ENCODE measurements at places on chromosomes 1 and 21.

- no peak for DNase-seq
Observed at GRCh38 chr1:200784576-200784975, 45.9 kb downstream of the CAMSAP2 start.

GRCh38 chr1:153312570-153313186, at the start of gene PGLYRP3:
Gene PGLYRP3 (minus strand): TSS chr1:153312952. CDS start chr1:153310665, 2,287 bp downstream.
- DNase-seq: no peak

- DNase-seq: no peak
Observed at GRCh38 chr1:54979327-54979891, 1.0 kb upstream of the TMEM61 start.

GRCh38 chr1:107122225-107122624, 18.6 kb upstream of the NTNG1 start:
- DNase-seq: no peak

DNA sequence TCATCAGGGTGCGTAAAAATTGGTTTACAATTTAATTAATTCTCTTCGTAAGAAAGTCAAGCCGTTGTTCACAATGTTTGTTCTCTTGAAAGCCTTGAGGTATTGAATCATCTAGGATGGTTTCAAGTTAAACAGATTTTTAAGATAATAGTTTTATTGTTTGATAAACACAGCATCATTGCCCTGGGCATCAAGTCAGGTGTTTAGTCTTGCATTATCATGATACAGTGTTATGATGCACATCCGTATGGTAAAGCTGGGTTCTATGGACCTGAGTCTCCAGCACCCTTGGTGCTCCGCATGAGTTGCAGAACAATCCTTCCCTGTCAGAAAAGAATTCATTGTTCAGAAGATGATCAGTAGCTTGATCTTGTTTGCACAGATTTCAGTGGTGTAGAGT, 359.5 kb downstream of the LMO4 start:
- no peak for DNase-seq

GRCh38 chr1:184409011-184409410, 22.2 kb downstream of the C1orf21 start:
- no peak for DNase-seq

DNA sequence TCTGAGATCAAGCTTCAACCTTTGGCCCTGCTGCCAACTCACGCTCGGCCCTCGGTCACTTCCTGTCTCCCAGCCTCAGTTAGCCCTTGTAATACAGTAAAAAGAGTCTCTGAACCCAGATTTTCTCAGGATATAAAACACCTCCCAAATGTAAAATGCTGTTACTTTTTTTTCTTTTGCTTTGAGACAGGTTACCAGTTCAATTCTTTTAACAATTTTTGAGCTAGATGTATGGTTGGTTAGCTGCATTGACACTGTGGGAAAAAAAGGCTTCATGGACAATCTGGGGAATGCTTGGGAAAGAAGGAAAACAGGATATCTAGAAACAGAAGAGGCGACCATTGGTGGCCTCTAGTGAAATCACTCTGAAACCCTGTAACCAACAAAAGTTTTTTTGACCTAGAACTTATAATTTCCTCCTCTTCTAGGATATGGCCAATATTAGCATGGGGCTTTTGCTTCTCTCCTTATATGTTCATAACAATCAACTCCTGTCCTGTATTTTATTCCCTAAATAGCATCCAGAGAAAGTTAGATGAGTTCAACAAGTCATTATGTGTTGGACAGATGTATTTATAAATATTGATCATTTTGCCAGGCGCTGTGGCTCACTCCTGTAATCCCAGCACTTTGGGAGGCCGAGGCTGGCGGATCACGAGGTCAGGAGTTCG, 1.3 kb downstream of the CMPK1 start:
- no peak for DNase-seq

- DNase-seq: no peak
Observed at GRCh38 chr1:116002781-116003420, 26.6 kb downstream of the SLC22A15 start.

DNA sequence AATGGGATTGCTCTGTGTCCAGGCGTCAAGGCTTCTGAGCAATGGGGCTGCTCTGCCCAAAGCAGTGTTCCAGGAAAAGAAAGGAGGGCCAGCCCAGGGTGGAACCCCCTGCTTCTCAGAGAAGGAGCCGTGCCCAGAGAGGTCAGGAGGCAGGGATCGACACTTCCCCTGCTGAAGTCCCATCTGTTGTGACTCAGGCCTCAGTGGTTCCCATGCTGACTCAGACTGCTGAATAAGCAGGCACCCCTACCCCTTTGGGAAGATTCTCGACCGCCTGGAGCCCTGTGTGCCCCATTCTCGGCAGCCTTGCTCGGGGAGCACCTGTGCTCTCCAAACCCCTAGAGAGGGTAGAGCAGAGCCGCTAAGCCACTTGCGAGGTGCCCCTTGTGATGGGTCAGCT, 23.9 kb downstream of the PKP1 start:
- no peak for DNase-seq

GRCh38 chr1:95068956-95069709, 3.6 kb downstream of the ALG14 start:
- no peak for DNase-seq

GRCh38 chr1:232951180-232951579, 769 bp downstream of the NTPCR start:
- DNase-seq: no peak

DNA sequence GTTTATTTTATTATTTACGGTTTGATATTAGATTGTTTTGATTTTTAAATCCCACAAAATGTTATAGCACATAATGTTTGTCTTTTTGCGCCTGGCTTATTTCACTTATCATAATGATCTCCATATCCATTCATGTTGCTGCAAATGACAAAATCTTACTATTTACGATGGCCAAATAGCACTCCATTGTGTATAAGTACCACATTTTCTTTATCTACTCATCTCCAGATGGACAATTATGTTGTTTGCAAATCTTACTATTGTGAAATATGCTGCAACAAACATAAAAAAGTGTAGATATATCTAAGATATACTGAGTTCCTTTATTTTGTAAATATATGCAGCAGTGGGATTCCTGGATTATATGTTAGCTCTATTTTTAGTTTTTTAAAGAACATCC, 1568.3 kb downstream of the AMY1C start:
- DNase-seq: no peak

DNA sequence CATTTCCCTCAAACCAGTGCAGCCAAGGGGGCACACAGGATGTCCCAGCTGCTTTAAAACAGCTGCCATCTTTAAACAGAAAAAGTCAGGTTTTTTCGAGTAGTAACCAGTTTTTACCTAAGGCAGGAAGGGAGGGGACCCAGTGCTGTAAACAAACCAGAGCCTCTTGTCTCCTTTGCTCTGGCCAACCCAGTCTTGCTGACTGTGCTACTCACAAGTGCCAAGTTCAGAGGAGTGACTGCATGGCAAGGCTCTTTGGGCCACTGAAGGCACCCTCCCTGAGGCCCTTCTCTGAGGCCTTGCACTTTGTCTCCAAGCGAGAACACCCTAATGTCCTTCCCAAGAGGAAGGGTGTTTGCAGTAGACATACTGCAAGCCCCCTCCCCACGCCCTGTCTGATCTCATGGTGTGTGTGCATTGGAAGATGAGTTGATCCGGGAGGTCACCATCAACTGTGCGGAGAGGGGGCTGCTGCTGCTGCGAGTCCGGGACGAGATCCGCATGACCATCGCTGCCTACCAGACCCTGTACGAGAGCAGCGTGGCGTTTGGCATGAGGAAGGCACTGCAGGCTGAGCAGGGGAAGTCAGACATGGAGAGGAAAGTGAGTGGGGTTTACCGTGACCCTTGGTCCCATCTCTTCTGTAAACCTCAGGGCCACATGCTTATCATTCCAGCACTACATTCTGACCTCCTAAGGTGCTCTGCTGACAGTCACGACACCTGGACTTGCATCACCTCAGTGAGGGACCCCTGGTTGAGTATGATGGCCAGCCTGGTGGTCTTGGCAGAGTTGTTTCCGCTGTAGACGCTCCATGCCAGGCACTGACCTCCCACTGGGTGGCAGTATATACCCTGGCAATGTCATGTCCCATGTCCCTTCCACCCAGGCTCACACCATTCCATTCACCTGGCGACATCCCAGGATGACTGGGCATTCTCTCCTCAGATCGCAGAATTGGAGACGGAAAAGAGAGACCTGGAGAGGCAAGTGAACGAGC, 4.7 kb downstream of the DNALI1 start:
- no peak for DNase-seq

- DNase-seq: no peak
Observed at GRCh38 chr1:241926141-241926540, 31.4 kb upstream of the BECN2 start.

- DNase-seq: no peak
Observed at GRCh38 chr21:33712022-33712803, 69.9 kb downstream of the ITSN1 start.

- no peak for DNase-seq
Observed at GRCh38 chr21:15422783-15423182, 307.0 kb upstream of the USP25 start.

DNA sequence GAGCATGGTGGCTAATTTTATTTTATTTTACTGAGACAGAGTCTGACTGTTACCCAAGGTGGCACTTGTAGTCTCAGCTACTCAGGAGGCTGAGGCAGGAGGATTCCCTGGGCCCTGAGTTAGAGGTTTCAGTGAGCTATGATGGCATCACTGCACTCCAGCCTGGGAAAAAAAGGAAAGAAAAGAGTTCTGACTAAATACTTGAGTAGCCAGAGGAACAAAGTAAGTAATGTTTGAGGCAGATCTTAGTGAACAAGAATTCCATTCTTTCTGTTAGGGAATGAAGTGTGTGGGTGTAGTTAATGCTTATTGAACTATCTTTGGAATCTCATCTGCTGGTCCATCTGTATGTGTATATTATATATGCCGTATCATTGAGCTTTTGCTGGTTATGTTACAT, 13.1 kb upstream of the EVI5 start:
- DNase-seq: no peak

DNA sequence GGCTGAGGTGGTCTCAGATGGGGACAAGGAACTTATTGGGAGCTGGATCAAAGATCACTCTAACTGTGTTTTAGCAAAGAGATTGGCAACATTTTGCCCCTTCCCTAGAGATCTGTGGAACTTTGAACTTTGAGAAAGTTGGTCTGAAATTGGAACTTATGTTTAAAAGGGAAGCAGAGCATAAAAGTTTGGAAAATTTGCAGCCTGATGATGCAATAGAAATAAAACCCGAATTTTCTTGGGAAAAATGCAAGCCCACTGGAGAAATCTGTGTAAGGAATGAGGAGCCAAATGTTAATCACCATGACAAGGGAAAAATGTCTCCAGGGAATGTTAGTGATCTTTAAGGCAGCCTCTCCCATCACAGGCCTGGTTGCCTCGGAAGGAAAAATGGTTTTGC, 17.2 kb downstream of the CFH start:
- no peak for DNase-seq

GRCh38 chr21:31923756-31924155, 50.9 kb downstream of the HUNK start:
- no peak for DNase-seq

GRCh38 chr1:213418268-213419071, 367.4 kb downstream of the RPS6KC1 start:
- DNase-seq: no peak

GRCh38 chr1:70227439-70227838, 6.3 kb downstream of the SRSF11 start:
- DNase-seq: no peak

- DNase-seq: no peak
Observed at GRCh38 chr1:101276818-101277217, 40.0 kb downstream of the S1PR1 start.

DNA sequence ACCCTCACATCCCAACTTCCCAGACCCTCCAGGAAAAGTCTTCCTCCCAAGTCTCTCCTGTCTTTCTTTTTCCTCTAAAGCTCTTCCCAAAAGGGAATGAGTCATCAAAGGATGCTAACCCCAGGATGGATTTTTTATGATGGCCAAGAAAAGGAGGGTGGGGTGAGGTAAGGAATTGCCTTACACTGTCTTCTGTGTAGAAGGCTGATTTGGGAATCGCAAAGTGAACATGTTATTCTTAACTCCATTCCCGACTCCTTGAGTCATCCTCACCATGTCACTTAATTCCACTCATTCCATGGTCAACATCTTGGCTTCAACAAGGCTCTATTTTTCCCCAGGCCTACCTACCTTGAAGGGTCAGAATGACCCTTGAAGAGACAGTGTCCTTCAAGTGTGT, 44.0 kb downstream of the TBX15 start:
- DNase-seq: no peak

DNA sequence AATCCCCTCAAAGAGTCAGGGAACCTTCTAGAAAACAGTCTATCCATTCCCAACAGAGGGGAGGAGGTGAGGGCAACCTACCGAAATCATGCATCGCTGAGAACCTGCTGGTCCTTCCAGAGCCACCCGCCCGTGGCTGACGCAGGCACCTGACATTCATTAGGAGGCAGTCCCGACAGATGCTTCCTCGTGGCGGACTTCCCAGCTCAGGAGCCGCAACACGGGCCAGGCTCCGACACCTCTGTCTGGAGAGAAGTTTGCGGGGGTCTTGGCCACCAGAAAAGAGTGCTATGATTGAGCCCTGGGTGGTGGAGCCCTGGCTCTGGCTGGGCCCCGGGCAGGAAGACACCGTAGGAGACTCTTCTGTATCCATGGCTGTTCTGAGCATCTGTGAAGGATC, 86.4 kb upstream of the ARHGEF16 start:
- no peak for DNase-seq

GRCh38 chr1:65112811-65113210, 35.2 kb upstream of the AK4 start:
- DNase-seq: no peak
